ENCODE measurements at places on chromosomes 12 and 14.

GRCh38 chr14:85587151-85587711 is 57.3 kb downstream of the FLRT2 start:
- DNase-seq, result no peak

GRCh38 chr12:2698566-2698965 is 96.2 kb upstream of the FKBP4 start:
- DNase-seq, result no peak

DNA sequence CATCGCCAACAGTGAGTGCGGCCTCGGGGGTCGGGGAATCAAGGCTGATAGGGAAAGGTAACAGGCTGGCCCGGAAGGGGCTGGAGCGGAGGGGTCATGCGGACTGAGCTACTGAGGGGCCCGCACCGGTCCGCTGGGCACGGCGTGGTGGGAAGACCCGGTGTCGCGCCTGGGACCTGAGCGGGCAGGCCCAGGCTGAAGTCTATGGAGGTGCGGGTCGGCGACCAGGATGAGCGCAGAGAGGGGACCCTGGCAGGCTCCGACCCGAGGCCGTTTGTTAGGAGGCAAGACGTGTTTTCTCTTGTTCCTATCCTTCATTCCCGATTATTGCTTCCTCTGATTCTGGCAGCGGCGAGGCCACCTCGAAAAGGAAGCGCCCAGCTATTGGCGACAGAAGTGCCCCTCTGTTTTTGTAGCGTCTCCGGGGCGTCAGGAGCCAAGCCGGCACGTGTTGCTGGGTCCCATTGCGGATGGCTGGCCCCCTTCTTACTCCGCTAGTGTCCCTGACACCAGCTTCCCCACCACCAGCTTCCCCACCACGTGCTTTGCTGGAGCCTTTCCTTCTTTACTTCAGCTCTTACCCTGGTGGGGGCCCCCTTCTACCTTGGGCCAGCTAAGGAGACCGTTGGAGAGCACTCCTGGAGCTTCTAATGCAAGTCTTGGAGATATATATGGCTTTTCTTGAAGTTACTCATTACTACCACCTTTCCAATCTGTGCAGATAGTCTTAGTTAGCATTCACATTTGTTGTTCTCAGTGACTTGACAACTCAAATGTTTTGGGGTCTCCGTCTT is 653 bp downstream of the PA2G4 start:
- no peak for DNase-seq

DNA sequence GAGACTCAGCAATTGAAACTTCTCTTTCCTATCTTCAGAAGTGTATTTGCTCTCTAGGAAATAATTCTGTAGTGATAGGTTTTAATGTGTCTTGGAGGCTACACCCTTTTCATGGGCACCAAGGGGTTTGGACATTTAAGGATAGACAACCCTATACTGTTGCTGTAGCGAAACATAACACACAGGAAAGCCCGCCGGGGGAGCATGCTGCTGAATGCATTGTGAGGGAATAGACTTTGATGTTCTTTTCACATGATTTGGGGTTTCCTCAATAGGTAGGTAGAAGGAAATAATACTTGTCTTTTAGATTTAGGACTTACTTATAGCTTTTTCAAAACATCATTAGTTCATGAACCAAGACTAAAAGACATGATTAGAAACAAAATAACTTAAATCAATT is 97.0 kb downstream of the PELI2 start:
- DNase-seq, result no peak

DNA sequence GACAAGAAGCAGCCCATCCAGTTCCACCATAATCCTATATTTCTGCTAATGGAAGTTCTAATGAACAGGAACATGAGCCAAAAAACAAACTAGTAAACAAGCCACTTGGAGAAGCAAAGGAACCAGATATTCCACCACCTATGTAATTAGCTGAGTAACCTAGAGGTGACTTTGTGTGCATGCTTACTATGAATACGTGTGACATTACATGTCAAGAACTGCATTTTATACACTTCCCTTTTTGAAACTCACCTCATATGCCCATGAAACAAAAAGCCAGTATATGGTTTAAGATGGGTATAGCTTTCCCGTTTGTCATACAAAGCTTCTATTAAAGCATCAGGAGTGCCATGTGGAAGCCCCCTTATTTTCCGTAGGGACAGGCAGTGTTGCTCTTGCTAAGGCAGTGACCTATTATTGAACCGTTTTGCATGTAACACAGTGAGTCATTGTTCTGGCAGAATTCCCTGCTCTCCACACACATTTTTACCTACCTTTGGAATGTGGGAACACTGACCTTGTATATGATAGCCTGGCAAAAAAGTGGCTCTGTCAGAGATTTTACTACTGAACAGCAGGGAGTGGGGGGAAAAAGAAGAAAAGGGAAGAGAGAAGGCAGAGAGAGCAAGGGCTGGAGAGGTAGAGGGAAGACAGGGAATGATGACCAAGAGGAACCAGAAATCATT is 34.8 kb upstream of the FRMD6 start:
- no peak for DNase-seq

DNA sequence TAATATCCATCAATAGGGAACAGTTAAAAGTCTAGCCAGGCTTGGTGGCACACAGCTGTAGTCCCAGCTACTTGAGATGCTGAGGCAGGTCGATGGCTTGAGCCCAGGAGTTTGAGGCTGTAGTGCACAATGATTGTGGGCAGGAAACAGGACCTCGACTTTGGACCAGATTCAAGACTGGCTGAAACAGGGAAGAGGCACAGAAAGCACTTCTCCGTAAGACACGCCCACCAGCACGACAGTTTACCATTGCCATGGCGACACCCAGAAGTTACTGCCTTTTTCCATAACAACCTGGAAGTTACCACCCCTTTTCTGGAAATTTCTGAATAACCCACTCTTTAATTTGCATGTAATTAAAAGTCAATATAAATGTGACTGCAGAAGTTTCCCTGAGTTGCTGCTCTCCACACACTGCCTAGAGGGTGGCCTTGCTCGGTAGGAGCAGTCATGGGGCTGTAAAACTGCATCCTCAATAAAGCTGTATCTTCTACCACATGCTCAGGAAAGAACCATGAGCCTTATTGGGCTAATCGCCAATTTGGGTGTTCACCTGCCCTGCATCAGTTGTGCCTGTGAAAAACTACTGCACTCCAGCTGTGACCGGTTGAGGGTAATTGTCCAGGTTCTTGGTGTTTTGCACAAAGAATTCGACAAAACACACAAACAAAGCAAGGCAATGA is 4.6 kb upstream of the LRRC23 start:
- DNase-seq, result no peak

DNA sequence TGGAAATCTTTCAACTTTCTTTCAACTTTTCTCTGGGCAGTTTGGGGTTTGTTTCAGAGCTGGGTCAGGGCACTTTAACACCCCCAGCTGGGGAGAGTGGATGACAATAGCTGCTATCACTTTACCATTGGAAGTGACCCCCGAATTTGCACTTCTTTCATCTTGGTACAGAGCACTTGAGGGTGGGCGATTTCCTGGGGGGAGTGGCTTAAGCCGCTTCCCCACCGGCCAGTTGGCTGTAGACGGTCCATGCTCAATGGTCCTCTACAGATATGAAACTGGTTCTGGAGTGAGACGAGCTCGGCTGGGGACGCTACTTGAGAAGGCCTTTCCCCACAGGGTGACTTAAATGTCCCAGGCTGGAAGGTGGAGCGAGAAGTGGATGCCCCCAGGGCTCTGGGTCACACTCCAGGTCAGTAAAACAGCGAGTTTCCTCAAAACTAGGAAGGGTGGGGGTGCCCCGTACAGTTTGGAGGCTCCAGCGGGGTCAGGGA is at the start of gene VRTN:
VRTN (plus strand) TSS at position 231 of the 494 bp plus-strand sequence. CDS start 8,313 bp downstream, outside the sequence.
- DNase-seq, result no peak

DNA sequence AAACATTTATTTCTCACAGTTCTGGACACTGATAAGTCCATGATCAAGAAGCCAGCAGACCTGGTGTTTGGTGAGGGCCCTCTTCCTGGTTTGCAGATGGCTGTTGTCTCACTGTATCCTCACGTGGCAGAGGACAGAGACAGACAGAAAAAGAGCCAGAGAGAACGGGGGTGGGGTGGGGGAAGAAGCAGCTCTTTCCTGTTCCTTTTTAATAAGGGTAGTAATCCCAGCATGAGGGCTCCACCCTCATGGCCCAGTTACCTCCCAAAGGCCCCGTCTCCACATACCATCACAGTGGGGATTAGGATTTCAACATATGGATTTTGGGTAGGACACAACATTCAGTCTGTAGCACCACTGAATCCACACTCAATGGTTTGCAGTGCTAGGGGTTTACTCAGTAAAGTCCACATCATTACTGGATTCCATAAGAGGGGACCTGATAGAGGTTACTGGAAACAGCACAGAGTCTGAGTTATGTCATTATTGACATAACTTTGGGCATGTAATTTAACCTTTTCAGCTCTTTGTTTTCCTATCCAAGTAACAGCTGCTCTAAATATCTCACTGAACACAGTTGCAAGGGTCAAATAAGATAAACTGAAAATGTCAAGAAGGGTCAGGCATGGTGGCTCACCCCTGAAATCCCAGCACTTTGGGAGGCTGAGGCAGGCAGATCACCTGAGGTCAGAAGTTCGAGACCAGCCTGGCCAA is 53.2 kb downstream of the RPAP3 start:
- DNase-seq, result no peak

DNA sequence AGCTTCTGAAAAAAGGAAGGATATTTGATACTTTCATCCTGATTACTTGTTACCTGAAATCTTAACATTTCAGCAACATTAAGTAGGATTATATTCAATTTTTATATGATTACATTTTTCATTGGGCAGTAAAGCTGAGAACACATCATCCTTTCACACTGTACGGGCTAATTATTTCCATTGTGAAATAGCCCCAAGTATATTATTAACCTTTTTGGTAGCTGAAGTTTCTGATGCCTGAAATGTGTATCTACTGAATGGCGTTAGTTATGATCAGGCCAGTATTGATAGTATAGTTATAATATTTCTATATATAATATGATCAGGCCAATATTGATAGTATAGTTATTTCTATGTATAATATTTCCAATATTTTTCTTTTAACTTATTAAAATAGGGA is 10.1 kb downstream of the SPATS2 start:
- DNase-seq, result no peak

- no peak for DNase-seq
These were observed 162.6 kb downstream of the PELI2 start for GRCh38 chr14:56280843-56281242.

GRCh38 chr14:97788846-97789526 is 991.8 kb downstream of the VRK1 start:
- DNase-seq, result no peak

DNA sequence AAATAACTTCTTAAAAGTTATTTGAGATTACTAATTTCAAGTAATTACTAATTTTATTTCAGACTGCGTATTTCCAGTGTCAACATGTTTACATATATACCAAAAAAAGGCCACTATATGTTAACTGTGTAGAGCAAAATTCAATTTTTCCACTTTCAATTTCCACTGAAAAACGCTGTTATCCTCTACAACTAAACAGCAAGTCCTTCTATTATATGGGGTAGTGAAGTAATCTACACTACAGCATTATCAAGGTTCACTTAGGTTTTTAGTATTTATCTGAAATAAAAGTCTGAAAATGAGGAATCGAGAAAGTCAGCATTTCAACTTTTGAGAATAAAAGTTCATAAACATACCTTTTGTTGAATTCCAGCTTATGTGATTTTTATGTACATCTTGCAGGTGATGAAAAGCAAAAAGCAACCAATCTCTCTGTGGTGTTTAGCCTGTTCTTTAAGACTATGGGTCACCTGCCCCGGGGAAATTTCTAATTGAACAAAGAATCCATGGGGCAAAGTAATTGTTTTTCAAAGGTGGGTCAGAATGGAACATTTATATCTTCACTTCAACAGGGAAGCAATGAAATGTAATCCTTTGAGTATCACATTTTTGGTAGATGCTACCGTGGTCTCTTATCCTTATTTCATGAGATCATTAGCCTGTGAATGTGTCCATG is 3.3 kb downstream of the BTG1 start:
- no peak for DNase-seq

DNA sequence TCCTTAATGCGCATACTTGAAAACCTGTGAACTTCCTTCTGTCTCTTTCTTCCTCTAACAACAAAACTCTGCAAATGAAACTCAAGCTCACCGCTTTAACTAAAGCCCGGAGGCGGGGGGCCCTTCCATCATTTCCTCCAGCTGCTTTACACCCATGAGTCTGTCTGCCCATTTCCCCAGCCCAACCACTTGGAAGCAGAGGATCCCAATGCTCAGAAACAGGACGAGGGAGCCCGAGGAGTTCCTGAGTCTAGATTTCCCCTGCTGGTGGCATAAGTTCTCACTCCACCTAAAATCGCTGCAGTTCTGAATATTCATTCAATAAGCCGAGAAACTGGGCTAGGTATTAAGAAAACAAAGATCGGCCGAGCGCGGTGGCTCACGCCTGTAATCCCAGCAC is 30.8 kb downstream of the GPR19 start:
- no peak for DNase-seq

GRCh38 chr14:97021571-97022168 is 224.5 kb downstream of the VRK1 start:
- no peak for DNase-seq

- DNase-seq, result no peak
These were observed 82.8 kb downstream of the B4GALNT3 start for GRCh38 chr12:542395-543113.
